Trophoblast cell (in vitro differentiated cells and primary cell): ENCODE measurements at places on chromosomes 16 and 17.

DNA sequence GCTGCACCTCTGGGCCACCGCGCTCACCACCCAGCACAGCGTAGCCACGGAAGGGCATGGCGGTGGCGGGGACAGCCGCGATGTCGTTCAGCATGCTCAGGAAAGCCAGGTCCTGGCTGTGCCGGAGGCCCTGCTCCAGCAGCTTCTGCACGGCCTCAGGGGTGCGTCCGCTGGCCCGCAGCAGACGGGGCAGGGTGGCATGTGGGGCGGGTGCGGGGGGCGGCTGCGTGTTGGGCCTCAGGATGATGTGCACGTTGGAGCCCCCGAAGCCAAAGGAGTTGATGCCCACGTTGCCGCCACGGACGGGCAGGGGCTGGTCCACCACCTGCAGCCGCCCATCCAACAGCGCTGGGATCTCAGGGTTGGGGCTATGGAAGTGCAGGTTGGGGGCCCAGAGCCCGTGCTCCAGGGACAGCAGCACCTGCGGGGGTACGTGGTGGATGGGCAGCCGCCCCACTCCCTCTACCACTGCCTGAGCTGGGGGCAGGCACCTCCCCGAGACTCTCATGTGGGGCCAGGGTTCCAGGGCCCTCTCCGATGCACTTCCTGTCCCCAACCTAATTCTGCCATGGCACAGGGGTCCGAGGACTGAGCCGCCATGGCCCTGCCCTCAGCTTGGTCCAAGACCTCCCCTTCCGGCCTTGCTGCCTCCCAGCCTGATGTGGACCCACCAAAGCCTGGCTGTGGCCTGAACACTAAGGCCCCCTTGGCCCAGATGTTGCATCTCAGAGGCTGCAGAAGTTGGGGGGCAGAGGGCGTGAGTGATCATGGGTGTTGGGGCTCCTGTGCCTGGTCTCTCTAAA is 6.6 kb downstream of the FASN start:
- no peak for DNase-seq

DNA sequence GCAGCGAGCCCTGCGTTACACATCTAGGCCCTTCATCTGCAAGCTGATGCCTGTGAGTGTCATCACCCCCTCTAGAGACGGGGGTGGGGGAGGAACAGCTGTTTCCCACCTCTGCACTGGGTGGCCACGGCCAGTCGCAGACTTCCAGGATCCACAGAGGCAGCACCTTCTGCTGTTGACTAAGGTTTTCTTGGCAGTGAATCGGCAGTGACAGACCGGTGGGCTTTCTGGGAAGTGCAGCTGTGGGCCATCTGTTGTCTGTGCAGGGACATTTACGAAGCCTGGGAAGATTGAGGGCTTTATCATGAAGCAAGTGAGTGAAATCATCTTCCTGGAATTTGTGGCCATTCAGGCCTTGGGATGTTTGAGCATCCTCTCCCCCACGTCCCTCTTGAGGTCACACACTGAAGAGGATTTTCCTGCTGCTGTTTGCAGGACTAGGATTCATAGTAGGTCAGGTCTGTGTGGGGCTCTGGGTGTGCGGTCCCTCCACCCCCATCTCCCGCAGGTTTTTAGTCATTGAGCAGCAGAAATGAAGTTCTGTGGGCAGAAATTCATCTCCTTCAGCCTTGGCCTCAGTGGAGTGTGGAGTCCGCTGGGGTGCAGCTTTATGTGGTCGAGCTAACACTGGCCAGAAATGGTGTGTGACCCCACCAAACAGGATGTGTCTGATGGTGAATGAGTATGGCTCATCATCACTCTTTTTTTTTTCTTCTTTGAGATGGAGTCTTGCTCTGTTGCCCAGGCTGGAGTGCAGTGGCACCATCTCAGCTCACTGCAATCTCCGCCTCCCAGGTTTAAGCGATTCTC is 12.0 kb downstream of the PGS1 start:
- peak; percentile 48 for DNase-seq

- DNase-seq: peak; percentile 87
Measured at GRCh38 chr16:89917773-89918452, 749 bp upstream of the MC1R start.

- DNase-seq: no peak
Measured at GRCh38 chr16:20930365-20930690, 29.8 kb downstream of the LYRM1 start.

- DNase-seq: no peak
Measured at GRCh38 chr16:11734025-11734652, 8.5 kb downstream of the TXNDC11 start.

GRCh38 chr16:8589900-8590688 is at the start of gene TMEM114:
Gene TMEM114 (minus strand): TSS chr16:8590511. CDS start chr16:8589838, 673 bp downstream.
- no peak for DNase-seq

DNA sequence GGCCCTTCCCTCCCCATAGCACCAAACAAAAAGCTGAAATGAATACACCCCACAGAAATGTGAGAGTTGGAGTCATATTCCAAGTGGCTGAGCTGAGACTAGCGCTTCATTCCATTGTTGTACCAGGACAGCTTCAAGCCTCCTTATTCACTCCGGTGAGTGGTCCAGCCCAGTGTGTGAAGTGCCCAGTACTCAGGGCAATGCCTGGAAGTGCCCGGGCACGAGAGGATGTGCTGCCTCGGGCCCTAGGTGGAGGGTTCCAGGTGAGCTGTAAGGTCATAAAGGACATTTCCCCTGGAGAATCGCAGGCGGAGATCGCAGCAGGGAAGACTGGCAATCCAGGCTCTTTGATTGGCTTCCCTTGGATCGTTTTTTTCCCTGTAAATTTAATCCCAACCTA is 5.4 kb upstream of the CYLD start:
- no peak for DNase-seq

DNA sequence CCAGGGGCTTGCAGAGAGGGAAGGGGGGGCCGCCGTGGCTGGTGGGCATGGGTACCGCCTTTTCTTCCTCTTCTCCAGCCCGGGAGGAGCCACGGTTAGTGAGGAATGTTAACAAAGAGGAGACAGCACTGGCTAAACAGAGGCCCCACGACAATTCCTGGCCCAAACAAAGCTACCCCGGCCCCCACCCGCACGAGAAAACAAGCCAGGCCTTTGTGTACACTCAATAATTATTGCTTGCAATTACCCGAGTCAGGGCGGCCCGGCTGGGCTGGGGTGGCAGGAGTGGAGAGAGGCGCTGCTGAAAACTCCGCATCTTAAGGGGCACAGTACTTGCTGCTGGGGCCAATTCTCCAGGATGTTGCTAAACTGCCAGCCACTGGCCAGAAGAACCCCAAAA is 56.4 kb downstream of the IRX5 start:
- DNase-seq: no peak

DNA sequence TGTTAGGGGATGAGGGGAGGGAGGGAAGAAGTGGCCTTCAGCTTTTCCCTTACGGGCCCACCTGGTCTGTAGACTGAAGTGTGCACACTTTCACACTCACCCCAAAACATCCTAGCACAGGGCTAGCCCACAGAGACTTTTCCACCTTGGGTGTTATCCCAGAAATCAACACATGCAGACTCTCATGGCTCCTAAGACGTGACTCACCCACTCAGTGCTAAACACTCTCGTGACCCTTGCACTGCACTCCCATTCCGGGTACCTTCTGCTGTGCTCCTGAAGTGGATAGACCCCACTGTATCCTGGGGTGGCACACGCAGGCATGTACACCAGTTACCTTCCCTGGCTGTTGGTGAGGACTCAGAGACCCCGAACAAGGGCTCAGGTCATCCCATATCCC is 23.0 kb upstream of the ABCC3 start:
- no peak for DNase-seq
